ENCODE measurements at places on chromosomes 12 and 14. TPM values are rescaled to one million over a fixed set of nuclear protein-coding genes. Genes with fewer than 3 reads are reported as not detected.

Gene ABCD2
- not detected for total RNA-seq

Gene OR4K14
- not detected for total RNA-seq

Gene KRT80
- 7.2 TPM for total RNA-seq

Gene IFT81
- total RNA-seq, result 7.8 TPM

Gene SLC6A12
- total RNA-seq, result not detected

Gene TAS2R7
- 0.48 TPM for total RNA-seq

Gene RIMBP2
- total RNA-seq, result not detected

Gene SCNN1A
- total RNA-seq, result 0.65 TPM

Gene TEDC1
- total RNA-seq, result 11.1 TPM

Gene PRKD1
- 8.9 TPM for total RNA-seq

Gene MYG1
- total RNA-seq, result 45.7 TPM

Gene TBX5
- not detected for total RNA-seq

Gene DTX3
- 0.48 TPM for total RNA-seq

Gene JPH4
- total RNA-seq, result not detected

Gene FGD4
- 68.5 TPM for total RNA-seq

Gene AQP2
- not detected for total RNA-seq

Gene KERA
- not detected for total RNA-seq

Gene PTPRR
- total RNA-seq, result 0.38 TPM

Gene CLEC4D
- total RNA-seq, result not detected

Gene TCL1B
- not detected for total RNA-seq

Gene LMNTD1
- 0.29 TPM for total RNA-seq

Gene DEPDC4
- total RNA-seq, result 1.7 TPM

Gene FBLN5
- total RNA-seq, result 0.96 TPM

Gene GDF3
- total RNA-seq, result 0.96 TPM

Gene SOCS2
- 20.8 TPM for total RNA-seq

Gene LRIG3
- total RNA-seq, result 51.6 TPM

Gene OTOGL
- 1.5 TPM for total RNA-seq

Gene EML1
- 41.6 TPM for total RNA-seq

Gene COA8
- total RNA-seq, result 32.7 TPM

Gene MYF5
- total RNA-seq, result not detected

Gene CPM
- 1.3 TPM for total RNA-seq

Gene ACACB
- 2.6 TPM for total RNA-seq

Gene PRH2
- 0.65 TPM for total RNA-seq

Gene PLEKHG7
- not detected for total RNA-seq

Gene PTCSC3
- total RNA-seq, result not detected

Gene RXYLT1
- 9.8 TPM for total RNA-seq

Gene HOTAIR
- total RNA-seq, result under 0.01 TPM

Gene SRGAP1
- 6.9 TPM for total RNA-seq

Gene DLGAP5
- total RNA-seq, result 24.2 TPM

Gene KRT85
- total RNA-seq, result not detected

Gene FZD10
- not detected for total RNA-seq
